T-helper 1 cell treated with Interleukin-12 subunit alpha and Interleukin-12 subunit beta and Interleukin-4 antibody, amounts not matched to agents 30 ng/mL and 1 ng/mL, for 36 hours (primary cell): ENCODE measurements at places on chromosomes 12 and 14. TPM values are rescaled to one million over a fixed set of nuclear protein-coding genes. Genes with fewer than 3 reads are reported as not detected.

ISM2 gene
- total RNA-seq = not detected in 2 replicates

LALBA gene
- total RNA-seq = not detected in 2 replicates

RASAL1 gene
- total RNA-seq = 0.10 TPM in 1 of 2 replicates, not detected in the other

RAD51AP1 gene
- 27.4 and 33.0 TPM in 2 replicates for total RNA-seq

GSG1 gene
- total RNA-seq = not detected in 2 replicates

SNRPF gene
- 36.7 and 38.5 TPM in 2 replicates for total RNA-seq

B4GALNT1 gene
- total RNA-seq = 4.3 and 4.5 TPM in 2 replicates
